ENCODE measurements at places on chromosomes 4 and X.

GRCh38 chr4:123990310-123990870 is 593.8 kb downstream of the SPRY1 start:
- DNase-seq: no peak

- peak; percentile 79 for DNase-seq
Measured at GRCh38 chrX:130091980-130092522, 18.2 kb downstream of the ELF4 start.

DNA sequence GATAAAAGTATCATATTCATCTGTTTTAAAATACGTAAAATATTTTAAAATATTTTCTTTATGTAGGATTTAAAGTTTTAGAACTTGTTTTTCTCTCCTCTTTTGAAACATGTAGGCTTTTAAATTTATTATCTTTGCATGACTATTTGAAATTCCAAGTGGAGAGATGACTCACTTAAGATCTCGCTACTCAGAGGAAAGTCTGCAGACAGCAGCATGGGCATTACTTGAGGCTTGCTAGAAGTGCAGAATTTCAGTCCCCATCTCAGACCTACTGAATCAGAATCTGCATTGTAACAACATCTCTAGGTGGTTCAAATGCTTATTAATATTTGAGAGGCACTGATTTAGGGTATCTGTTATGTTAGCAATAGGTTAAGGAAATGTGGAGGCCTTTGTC is 225.7 kb upstream of the ARX start:
- no peak for DNase-seq

DNA sequence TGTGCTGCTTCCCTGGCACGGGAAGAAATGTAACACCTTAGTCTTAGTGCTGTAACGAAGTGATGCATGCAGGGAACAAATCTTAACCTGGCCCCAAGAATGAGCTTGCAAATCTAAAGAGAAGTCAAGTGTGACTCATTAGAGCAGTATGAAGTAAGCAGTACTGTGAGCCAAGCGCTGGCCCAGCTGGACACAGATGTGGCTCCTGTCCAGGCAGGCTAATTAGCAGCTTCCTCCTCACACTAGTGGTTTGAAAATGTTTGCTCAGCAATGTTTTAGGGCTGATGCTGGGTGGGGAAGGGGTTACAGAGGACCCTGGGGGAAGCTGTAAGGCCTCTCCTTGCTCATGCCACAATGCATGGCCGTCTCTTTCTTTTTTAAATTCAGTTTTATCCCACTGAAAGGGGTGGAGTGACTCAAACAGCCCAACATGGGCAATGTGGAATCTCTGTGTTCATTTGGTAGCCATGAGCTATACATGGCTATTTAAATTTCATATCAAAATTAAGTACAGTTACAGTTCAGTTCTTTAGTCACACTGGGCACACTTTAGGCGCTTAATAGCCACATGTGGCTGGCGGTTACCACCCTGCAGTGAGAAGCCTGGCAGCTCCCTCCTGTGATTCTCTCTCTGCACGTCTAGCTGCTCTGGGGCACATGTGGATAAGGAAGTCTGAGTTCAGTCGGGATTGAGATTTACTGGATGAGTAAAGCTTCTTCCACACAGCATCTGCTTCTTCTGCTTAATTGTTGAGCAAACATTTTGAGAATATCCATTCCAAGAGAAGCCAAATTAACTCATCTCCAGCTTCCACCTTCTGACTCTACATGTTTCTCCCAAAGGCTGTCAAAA is 48.8 kb downstream of the MAP7D2 start:
- no peak for DNase-seq

GRCh38 chr4:88528861-88529260 is 5.3 kb upstream of the PYURF start:
- DNase-seq: no peak

DNA sequence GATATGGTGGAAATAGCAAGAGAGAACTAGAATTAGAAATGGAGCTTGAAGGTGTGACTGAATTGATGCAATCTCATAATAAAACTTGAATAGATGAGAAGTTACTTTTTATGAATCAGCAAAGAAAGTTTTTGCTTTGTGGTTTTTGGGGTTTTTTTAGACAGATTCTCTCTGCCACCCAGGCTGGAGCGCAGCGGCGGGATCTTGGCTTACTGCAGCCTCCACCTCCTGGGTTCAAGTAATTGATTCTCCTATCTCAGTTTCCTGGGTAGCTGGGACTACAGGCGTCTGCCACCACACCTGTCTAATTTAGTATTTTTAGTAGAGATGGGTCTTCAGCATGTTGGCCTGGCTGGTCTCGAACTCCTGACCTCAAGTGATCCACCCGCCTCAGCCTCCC is 23.7 kb upstream of the NEIL3 start:
- DNase-seq: no peak

GRCh38 chr4:13534344-13535063 is 9.8 kb downstream of the NKX3-2 start:
- no peak for DNase-seq

GRCh38 chr4:159296061-159296460 is 193.2 kb downstream of the RAPGEF2 start:
- no peak for DNase-seq

GRCh38 chr4:38664706-38665401 is 855 bp downstream of the KLF3 start:
- DNase-seq: no peak

DNA sequence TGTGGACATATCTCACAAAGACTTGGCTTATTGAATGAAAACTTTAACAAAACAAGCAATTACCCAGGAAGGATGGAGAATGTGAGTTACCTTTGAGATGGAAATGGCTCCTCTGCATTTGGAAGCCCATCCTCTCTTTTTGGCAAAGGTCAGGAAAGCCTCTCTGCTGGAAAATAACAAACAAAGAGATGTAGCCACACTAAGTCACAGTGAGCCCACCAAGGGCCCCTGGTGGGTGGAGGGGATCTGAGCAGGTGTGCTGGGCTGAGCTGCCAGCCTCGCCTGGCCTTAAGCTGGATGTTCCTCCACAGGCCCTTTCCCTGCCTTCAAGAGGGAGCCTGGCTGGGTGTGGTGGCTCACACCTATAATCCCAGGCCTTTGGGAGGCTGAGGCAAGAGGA is 269.2 kb downstream of the HNRNPD start:
- DNase-seq: no peak

GRCh38 chr4:147689067-147689466 is 5.1 kb upstream of the PRMT9 start:
- no peak for DNase-seq

DNA sequence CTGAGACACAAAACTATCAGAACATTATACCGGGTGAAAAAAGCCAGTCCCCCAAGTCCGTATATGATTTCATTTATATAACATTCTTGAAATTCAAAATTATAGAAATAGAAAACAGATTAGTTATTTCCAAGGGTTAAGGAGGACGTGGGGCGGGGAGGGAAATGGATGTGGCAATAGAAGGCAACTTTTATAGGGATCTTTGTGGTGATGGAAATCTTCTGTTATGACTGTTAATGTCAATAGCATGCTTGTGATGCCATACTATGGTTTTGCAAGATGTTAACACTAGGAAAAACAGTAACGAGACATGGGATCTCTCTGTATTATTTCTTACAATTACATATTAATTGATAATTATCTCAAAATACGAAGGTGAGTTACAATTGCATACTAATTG is 96.4 kb downstream of the LNX1 start:
- DNase-seq: no peak

GRCh38 chr4:110106931-110107296 is 91.5 kb downstream of the ELOVL6 start:
- DNase-seq: no peak

GRCh38 chr4:163167333-163167626 is 590 bp upstream of the NAF1 start:
- no peak for DNase-seq

- DNase-seq: no peak
Measured at GRCh38 chr4:145580906-145581305, 38.3 kb upstream of the MMAA start.

- peak; percentile 57 for DNase-seq
Measured at GRCh38 chrX:53312946-53313727, 31.8 kb upstream of the IQSEC2 start.

GRCh38 chr4:40305328-40306170 is 29.6 kb upstream of the CHRNA9 start:
- peak; percentile 42 for DNase-seq

DNA sequence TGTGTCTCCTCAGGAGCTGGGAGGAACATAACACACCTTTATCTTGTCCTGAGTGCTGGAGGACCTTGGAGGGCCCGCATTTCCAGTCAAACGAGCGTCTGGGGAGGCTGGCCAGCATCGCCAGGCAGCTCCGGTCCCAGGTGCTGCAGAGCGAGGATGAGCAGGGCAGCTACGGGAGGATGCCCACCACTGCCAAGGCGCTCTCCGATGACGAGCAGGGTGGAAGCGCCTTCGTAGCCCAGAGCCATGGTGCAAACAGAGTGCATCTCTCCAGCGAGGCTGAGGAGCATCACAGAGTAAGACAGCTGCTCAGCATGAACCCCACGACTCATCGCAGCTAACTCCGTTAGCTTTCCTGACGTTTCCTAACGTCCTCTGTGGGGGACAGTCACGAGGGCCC is 430 bp downstream of the TRIML1 start:
- DNase-seq: no peak

DNA sequence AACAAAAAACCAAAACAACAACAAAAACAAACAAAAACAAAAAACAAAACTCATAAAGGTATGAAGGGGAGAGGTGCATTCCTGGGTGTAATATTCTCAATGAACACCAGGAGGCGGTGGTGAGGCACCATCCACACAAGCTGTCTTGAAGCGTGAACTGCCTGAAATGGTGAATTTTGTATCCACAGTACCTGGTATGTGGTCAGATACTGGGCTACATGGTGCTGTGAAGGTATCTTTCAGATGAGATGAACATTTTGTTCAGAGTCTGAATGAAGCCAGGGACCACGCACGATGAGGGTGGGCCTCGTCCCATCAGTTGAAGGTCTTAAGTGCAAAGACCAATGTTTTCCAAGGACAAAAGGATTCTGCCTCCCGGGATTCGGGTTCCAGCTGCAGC is 58.5 kb downstream of the ASMT start:
- DNase-seq: no peak

DNA sequence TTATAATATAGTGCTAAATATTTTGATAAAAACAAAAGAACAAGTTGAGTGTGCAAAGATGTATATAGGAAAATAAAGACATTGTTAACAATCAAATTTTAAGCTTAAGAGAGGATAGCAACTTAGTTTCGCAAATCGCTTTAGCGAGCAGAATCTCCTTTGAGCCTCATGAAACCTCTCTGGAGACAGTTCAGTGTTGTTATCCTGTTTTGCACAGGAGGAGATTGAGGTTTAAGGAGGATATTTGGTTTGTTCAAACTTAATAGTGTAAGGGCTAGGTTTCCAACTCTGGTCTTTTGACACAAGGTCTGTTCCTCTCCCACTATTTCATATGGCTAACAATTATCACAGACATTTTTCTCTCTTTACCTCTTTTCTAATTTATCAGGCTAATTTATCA is 1848.5 kb upstream of the TENM3 start:
- DNase-seq: no peak

DNA sequence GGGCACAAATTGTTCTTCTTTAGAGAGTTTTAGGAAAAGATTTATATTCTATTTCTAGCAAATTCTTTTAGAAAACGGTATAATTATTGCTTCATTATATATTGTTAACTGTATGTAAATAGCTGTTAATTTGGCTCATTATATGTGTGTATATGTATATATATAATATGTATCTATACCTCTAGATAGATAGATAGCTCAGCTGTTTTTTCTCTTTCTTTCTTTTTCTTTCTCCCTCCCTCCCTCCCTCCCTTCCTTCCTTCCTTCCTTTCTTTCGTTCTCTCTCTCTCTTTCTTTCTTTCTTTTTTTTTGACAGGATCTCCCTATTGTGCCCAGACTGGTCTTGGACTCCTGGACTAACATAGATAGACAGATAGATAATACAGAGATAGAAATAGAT is 1538.8 kb downstream of the PCDH7 start:
- DNase-seq: no peak

DNA sequence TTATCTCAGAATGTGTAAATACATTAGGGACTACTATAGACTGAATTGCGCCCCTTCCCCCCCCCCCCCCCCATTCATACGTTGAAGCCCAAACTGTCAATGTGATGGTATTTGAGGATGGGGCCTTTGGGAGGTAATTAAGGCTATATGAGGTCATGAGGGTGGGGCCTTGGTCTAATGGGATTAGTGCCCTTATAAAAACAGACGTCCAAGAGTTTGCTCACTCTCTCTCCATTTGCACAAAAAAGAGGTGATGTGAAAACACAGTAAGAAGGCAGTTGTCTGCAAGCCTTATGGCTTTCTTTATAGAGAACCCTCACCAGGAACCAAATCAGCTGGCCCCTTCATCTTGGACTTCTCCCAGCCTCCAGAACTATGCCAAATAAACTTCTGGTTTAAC is 15.3 kb downstream of the SPACA5 start:
- DNase-seq: no peak

- no peak for DNase-seq
Measured at GRCh38 chr4:151584101-151584500, 175.1 kb downstream of the FHIP1A start.

GRCh38 chrX:130552444-130553073 is 150.8 kb downstream of the RBMX2 start:
- DNase-seq: no peak

DNA sequence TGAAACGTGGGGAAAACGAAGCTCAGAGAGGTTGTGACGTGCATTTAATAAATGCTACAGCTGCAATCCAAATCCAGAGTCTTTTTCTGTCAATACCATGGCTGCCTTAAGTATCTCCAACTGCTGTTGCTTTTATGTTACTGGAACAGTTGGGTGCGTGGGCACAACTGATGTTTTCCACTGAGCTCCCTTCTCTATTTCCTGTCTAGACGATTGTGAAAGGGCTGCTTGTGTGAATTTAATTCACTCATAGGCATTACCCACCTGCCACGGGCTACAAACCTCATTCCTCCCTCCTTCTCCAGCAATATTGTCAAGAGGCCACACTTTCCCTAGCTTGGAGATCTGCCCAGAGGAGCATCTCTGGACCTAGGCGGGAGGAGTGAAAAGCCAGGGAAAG is 526.0 kb downstream of the MID1IP1 start:
- DNase-seq: no peak

DNA sequence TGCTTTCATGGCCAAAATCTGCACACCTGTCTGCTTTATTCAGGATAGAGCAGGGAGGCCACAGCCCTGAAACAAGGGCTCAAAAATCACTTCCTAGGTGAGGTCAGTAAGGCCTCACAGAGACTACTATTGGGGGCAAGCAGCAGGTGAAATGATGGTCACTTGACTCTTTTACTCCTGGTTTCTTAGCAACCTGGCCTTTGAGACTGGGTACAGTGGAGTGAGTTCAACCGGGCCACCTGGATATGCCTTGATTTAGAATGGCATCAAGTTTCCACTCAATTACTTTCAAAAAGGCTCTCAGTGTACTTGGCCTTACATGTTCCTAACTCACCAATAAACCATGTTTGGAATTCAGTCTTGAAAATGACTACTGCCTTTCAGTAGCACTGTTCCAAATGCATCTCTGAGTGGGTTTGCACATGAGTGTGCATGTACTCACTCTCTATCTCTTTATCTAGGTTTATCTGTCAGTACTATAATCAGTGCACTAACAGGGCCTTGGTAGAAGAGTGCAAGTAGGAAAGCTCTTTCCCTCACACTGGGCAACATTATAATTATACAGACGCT is 388.2 kb downstream of the OPHN1 start:
- no peak for DNase-seq
